ENCODE measurements at places on chromosomes 7 and 10. TPM values are rescaled to one million over a fixed set of nuclear protein-coding genes. Genes with fewer than 3 reads are reported as not detected.

- DNase-seq = no peak
- H3K36me3 ChIP-seq = no peaks in the 10 kb centered on the region
- no peak overlapping the region for H3K4me3 ChIP-seq
- no peaks in the 10 kb centered on the region for H3K4me1 ChIP-seq
- no peak overlapping the region for H3K27ac ChIP-seq
- H3K27me3 ChIP-seq = no peaks in the 10 kb centered on the region
Measured at GRCh38 chr10:51567271-51567670, 132.1 kb downstream of the CSTF2T start.

DNA sequence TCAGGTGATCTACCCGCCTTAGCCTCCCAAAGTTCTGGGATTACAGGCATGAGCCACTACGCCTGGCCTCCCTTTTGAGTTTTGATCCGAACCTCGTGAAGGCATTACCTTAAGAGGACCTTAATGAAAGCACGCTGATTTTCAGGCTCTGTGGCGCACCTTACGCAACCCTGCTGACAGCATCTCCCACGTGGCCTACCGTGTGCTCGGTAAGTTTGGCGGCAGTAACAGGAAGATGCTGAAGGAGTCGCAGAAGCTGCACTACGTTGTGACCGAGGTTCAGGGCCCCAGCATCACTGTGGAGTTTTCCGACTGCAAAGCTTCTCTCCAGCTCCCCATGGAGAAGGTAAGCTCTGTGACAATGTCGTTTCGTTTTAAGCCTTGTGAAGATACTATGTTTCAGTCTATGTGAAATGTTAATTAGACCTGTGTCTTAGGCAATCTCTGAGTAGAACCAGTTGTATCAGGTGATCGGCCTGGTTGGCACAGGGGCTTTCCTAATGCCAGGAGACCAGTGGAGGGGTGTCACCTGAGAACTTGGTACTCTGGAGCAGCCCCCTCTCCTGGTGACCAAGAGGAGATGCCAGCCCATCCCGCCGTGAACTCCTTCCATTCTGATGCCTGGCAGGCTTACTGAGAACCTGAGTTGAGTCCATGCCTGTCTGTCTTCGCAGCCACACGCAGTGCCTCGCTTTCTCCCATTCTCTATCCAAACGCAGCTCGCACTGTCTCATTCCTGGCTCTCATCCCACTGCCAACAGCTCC is 43.5 kb downstream of the TRRAP start:
- peaks cover 17% of the 10 kb centered on the region for H3K4me1 ChIP-seq
- H3K36me3 ChIP-seq = peaks cover 99% of the 10 kb centered on the region
- H3K4me3 ChIP-seq = no peak overlapping the region

VSTM4 gene
- total RNA-seq = 18.7 TPM

- no peak overlapping the region for H3K27ac ChIP-seq
- no peak overlapping the region for H3K4me3 ChIP-seq
- H3K4me1 ChIP-seq = peaks cover 49% of the 10 kb centered on the region
- no peaks in the 10 kb centered on the region for H3K27me3 ChIP-seq
- peak; percentile 34 for DNase-seq
Measured at GRCh38 chr10:125002423-125003145, 60.7 kb downstream of the ZRANB1 start.

RELN gene
- total RNA-seq = 3.7 TPM

GRCh38 chr7:84271543-84271942 is 77.0 kb upstream of the SEMA3A start:
- H3K4me3 ChIP-seq = no peak overlapping the region
- H3K27ac ChIP-seq = no peak overlapping the region
- H3K36me3 ChIP-seq = no peaks in the 10 kb centered on the region
- H3K27me3 ChIP-seq = no peaks in the 10 kb centered on the region
- DNase-seq = no peak

PLXNA4 gene
- total RNA-seq = 4.3 TPM

- peak overlapping the region; percentile 33 for H3K27ac ChIP-seq
- H3K4me3 ChIP-seq = no peak overlapping the region
- H3K4me1 ChIP-seq = peaks cover 87% of the 10 kb centered on the region
Measured at GRCh38 chr10:71981876-71982230, 17.7 kb downstream of the CHST3 start.

WDFY4 gene
- total RNA-seq = 44.4 TPM

DNA sequence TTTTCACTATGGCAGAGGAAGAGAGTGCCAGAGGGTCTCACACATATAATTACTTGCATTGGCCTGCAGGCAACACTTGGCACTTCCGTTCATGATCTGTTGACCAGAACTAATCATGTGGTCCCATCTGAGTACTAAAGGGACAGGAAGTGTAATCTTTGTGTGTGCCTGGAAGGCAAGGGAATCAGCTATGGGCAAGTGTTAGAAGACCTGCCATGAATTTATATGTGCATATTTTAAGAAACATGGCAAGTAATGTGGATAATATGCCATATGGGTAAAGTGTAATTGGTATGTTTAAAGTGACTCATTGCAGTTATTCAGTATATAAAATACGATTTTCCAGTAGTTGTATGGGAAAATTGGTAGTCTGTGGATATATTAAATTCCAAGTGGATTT is 46.1 kb downstream of the CCSER2 start:
- H3K27me3 ChIP-seq = no peaks in the 10 kb centered on the region
- no peak overlapping the region for H3K4me3 ChIP-seq
- no peak for DNase-seq
- no peak overlapping the region for H3K27ac ChIP-seq
- H3K4me1 ChIP-seq = peaks cover 15% of the 10 kb centered on the region
- peaks cover 28% of the 10 kb centered on the region for H3K36me3 ChIP-seq

- H3K27me3 ChIP-seq = no peaks in the 10 kb centered on the region
- no peak for DNase-seq
- H3K4me1 ChIP-seq = peaks cover 13% of the 10 kb centered on the region
- peak overlapping the region; percentile 12 for H3K4me3 ChIP-seq
- peaks cover 4% of the 10 kb centered on the region for H3K36me3 ChIP-seq
Measured at GRCh38 chr10:74238031-74238431, 87.0 kb downstream of the ADK start.

DNA sequence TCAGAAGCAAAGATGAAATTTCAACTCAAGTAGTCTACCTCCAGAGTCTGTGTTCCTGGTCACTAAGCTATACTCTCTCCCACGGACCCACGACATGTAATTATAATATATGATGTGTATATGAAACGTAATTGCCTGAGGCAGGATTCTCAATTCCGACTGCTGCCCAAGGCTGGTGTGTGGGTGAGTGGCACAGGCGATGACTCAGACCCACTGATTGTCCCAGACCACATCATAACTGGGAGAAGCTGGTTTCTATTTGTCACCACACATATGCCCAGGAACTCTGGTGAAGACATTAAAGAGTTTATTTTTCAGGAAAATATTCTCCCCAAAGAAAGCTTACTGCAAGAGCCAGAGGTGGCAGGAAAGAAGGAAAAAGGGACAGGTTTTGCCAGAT is 219.3 kb downstream of the JAZF1 start:
- no peaks in the 10 kb centered on the region for H3K27me3 ChIP-seq
- H3K4me3 ChIP-seq = no peak overlapping the region
- no peaks in the 10 kb centered on the region for H3K36me3 ChIP-seq
- no peak for DNase-seq

All from lower lobe of right lung (tissue), 2 donors.